Stimulated activated CD4-positive, alpha-beta T cell treated with anti-CD3 and anti-CD28 coated beads, Interleukin-2, amount 100 ng/mL, for 24 hours (primary cell): ENCODE measurements at places on chromosomes 7 and 10.

DNA sequence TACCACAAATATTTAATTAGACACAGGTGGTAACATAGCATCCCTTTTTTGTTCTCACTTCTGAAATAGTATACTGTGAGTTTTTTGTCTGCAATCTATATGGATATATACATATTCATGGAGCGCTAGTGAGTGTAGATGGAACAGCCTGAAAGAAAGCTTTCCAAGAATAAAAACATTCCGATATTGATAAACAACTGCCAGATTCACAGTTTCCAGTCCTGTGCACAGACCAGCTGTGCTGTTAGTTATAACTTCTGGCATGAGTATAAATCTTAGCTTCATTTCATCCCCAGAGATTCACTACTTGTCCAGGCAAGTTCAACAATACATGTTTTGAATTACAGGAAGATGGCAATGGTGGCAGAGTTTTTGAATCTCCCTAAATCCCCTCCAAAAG is 467.1 kb upstream of the STEAP1 start:
- DNase-seq: no peak

GRCh38 chr10:96671211-96671890 is 49.0 kb downstream of the PIK3AP1 start:
- DNase-seq: no peak

DNA sequence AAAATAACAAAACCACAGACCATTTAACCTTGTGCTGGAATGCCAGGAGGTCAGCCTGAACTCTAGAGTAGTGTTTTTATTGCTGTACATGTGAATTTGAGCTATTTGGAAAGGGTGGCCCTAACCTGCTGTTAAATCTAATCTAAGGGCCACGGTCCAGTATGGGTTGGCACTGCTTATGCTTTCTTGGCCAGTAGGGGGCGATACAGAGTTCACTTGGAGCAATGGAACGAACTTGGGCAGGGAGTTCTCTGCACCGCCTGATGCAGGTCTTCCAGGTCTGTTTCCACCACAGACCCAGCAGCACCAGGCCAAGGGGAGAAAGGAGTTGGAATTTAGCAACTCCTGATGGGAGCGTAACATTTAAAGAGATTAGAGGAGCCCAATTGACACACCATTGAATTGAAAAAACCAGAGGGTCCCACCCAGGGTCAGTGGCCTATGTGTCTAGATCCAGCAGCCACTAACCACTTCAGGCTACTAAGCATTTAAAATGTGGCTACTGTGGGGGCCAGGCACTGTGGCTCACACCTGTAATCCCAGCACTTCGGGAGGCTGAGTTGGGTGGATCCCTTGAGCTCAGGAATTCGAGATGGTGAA is 75.7 kb upstream of the EFCAB10 start:
- peak; percentile 82 for DNase-seq

GRCh38 chr10:119365773-119366599 is 158.6 kb downstream of the GRK5 start:
- DNase-seq: no peak

DNA sequence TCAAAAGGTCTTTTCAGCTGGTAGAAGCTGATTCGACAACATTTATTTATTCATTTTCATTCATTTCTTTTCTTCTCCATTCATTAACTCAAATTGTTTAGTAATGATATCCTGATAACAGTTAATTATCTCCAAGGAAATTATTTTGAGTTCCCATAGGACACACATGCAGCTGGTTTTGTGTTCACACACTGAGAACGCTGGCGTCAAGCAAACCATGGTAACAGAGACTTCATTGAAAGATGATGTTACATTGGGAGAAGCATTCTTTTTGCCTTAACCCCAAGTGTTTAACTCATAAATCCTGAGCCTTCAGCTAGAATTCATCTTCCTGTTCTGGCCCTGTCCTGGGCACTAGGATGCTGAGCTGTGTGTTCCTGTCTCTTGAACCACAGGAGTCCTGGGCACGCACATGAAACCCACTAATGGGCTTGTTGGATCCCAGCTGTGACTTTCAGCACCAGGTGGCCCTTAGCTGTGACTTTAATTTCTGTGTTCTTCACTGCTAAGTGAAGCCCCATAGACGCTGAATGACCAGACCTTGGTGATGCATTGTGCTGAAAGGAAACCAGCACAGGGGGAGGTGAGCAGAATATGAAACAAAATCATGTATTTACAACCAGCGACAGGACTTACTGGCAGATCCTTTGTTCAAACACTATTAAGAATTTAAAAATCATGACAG is 121.5 kb upstream of the PRSS58 start:
- no peak for DNase-seq

DNA sequence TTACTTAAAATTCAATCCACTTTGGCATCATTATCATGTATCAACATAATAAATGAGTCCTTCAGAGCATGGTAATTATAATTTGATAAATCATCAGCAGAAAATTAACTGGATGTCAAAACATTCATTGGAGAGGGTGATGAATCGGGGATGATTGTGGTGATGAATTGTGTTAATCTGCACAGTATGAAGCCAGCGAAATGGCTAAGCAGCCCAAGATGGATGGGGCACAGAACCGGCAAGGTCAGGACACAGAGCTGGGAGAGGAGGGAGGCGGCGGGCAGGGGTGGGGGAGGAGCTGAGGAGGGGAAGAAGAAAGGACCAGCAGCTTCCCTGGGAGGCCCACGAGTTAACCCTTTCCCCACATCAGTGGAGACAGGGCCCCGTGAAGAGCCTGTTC is 536.1 kb downstream of the LRMDA start:
- no peak for DNase-seq

DNA sequence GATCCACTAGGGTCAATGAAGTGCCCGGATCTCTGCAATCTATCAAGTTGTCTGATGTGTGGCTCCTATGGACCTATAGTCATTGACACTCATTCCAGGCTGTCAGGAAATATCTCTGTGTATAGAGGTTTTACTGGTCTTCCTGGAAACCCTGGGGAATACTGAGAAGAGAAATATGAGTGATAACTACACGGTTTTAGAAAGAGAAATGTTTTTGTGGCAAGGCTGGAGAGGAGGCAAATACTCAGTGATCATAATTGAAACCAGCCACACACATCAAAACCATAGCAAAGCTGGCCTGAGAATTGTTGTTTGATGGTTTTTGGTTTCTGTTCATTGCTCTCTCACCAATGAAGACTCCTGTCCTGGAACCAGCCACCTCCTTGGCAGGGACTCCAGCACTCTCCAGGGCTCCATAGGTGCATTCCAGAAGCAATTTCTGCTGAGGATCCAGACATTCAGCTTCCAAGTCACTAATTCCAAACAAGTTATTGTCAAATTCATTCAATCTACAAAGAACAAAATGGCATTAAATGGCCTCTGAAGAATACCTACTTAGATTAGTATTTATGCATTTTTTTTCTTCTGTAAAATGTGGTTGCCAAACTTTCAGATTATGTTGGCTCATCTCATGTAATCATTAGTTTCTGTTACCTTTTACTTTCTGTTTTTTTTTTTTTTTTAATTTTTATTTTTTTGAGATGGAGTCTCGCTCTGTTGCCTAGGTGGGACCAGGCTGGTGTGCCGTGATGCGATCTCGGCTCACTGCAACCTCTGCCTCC is 108.6 kb upstream of the ABI1 start:
- DNase-seq: no peak

DNA sequence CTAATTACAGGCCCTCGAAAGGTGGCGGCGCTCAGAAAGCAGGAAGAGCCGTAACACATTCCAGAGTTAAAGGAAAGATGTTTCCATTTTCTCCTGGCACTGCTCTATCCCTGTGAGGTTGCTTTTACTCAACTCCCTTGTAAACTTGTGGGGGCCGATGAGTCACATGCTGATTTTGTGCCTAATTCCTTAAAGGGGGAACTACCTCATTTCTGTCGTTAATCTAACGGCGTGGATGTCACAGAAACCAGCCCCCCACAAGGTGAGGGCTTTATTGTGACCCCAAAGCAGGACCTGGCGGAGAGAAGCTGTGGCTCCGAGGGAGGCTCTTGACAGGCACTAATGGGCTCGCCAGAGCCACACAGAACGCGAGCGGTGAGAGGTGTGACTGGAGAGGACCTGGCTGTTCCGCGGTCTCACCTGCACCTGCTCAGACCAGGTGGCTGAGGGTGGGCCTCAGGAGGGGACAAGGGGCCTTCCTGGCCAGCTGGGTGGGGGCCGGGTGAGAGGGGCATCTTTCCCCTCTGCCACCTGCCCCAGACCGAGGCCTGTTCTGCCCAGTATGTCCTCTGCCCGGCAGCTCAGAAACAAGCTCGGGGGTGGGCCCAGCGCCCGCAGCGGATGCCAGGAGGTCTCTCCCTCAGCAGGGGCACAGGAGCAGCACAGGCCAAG is 50.9 kb downstream of the CALML3 start:
- DNase-seq: no peak

DNA sequence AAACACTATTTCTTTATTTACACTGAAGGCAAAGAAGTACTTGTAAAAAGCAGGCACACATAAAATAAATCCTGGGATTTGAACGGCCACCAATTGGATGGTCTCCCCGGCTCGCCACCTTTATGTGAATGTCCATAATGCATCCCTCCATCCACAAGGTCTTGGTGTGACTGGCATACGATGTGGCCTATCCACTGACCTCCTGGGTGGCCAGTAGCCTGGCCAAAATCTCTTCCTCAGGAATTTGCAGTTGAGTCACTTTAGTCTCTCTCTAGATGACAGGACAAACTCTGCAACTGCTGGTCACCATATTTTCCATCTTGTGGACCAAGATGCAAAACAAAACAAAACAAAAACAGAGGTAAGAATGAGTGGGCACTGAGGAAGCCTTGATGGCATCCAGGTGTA is 39.1 kb downstream of the CDK1 start:
- DNase-seq: no peak

DNA sequence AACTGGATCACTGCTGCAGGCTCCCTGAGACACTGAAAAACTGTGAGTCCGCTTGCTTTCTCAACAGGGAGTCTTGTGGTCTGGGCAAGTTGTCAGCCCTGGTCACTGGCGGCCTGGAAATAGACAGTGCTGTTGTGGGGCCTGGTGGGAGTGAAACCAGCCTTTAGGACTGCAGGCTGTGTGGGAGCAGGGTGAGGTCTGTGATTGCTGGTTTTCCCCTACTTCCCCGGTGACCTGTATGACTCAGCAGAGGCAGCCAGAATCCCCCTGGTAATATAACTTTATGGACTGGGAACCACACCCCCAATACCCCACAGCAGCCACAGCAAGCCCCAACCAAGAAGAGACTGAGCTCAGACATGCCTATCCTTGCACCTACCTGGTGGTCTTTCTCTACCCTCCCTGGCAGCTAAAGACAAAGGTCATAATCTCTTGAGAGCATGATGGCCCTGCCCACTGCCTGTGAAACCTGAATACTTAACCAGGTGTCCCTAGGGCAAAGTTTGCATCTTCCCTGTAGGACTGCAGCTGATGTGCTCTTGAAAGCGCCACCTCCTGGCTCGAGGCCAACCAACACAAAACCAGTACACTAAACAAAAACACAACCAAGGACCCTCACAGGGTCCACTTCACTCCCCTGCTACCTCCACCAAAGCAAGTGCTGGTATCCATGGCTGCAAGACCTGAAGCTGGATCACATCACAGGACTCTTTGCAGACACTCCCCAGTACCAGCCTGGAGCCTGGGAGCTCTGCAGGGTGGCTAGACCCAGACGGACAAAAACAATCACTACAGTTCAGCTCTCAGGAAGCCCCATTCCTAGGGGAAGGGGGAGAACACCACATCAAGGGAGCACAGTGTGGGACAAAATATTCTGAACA is 7.2 kb upstream of the ADAM22 start:
- DNase-seq: no peak

- DNase-seq: no peak
Measured at GRCh38 chr10:62502995-62503613, 128.9 kb downstream of the ZNF365 start.

GRCh38 chr10:22334414-22335172 is 10.7 kb upstream of the SPAG6 start:
- DNase-seq: peak; percentile 11

DNA sequence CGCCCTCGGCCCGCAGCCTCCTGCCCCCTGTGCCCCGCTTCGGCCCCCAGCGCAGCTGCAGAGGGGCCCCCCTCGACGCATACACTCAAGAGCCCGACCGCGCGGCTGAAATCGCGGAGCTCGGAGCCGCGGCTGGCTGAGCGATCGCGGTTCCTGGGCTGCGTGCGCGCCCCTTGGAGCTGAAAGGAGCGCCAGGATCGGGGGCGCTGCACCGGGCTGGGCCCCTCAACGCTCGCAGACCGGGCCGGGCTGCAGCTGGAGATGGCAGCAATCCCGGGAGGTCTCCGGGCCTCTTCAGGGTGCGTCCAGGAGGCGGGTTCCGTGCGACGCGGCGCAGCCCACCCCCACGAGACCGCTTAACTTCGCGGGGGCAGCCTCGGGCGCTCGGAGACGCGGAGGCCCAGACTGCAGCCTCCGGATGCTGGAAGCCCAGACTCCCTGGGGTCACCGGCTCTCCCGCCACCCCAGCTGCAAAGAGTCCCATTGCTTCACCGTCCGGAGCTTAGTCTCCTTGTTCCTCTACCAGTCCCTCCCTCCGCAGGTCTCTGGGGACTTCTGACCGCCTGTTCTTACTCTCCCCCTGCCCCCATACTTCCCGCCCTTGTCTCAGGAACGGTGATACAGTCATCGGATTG is 73.0 kb upstream of the LRRC4 start:
- no peak for DNase-seq

DNA sequence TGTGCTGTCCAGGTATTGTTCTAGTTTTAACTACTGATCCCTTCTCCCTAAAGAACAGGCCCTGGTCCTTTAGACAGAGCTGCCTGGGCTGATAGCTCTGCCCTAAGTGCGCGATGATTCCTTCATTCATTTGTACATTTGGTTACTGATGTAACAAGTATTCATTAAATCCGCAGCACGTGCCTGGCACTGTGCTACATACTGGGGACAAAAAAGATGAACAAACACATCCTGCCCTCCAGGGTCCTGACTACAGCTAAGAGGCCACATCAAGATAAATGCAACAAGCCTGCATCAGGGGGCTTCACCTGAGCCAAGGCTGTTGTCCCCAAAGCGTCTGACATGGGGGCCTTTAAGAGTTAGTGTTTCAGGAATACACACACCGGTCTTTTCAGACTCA is 99.0 kb upstream of the PODXL start:
- no peak for DNase-seq

- DNase-seq: no peak
Measured at GRCh38 chr10:7558036-7558435, 108.7 kb downstream of the ITIH5 start.

DNA sequence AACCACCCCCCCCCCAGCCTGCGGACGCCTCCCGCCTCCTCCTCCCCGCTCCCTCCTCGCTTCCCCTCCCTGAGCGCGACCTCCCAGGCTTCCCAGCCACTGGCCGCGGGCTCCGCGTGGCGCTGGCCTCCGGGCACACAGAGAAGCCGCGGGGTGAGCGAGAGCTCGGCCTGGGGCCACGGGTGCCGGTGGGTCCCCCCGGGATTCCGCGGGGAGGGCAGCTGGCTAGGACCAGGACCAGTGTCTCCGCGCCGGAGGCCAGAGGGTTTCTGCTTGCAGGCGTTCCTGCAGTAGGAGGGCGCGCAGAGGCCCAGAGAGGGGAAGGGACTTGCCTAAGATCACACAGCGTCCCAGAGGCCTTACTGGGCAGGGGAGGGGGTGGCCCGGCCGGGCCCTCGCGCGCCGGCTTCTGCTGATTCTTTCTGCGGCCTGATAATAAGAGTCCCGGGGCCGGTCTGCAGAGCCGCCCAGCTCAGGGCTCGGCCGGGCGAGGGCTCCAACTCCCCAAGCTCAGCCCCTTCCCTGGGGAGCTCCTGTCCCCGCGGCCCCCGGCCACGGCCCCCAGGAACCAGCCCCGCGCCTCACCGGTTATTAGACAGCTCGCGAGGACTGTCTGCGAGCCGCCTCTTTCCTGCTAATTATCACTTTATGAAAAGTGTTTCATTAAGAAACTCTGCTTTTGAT is 10.1 kb downstream of the UNCX start:
- no peak for DNase-seq

- DNase-seq: no peak
Measured at GRCh38 chr7:43823941-43824340, 45.4 kb downstream of the MRPS24 start.

- no peak for DNase-seq
Measured at GRCh38 chr10:8563478-8563877, 509.0 kb downstream of the GATA3 start.
